ENCODE measurements at places on chromosomes 5 and 9.

GRCh38 chr5:81297531-81297930 is 3.9 kb upstream of the ZCCHC9 start:
- DNase-seq, result no peak

DNA sequence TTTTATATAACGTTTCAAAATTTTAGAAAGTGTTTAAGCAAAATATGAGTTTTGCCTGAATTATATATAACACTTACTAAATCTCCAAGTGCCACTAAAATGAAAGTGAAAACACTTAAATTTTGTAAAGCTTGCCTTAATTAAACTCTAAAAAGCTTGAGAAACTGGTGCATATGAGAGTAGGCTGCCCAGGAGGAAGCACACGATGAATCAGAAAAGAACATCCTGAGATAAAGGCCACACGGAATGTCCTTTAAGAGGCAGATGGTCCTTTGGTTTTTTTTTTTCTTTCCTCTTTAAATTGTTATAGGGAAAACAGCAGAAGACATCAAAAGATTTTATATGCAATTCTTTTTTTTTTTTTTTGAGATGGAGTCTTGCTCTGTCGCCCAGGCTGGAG is 60.3 kb downstream of the HABP4 start:
- no peak for DNase-seq

- no peak for DNase-seq
Observed at GRCh38 chr9:129102791-129103594, 7.6 kb downstream of the CRAT start.

- DNase-seq, result no peak
Observed at GRCh38 chr9:14097215-14097614, 216.7 kb downstream of the NFIB start.

- no peak for DNase-seq
Observed at GRCh38 chr9:107667231-107668070, 177.9 kb upstream of the KLF4 start.

DNA sequence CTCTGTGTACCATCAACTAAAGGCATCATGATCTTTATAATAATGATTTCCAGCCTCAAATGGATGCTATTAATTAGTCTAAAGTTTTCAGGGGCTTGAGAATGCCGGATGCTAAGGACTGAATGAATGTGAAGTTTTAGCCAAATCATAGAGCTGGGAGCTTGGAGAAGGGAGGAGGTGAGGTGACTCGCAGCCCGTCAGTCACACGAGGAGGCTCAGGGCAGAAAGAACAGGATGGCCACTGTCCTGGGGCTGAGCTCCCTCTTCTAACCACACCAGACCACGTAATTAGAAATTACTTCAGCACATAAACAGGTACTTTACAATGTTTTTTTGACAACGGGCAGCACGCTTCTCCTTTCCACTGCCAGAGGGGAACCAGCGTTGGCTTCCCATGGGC is 222.6 kb downstream of the NPR3 start:
- no peak for DNase-seq
